ENCODE measurements at places on chromosomes 1 and 21.

GRCh38 chr21:20875742-20876141 is 122.5 kb upstream of the NCAM2 start:
- DNase-seq, result no peak

- no peak for DNase-seq
Measured at GRCh38 chr1:50974618-50974935, 4.5 kb downstream of the CDKN2C start.

DNA sequence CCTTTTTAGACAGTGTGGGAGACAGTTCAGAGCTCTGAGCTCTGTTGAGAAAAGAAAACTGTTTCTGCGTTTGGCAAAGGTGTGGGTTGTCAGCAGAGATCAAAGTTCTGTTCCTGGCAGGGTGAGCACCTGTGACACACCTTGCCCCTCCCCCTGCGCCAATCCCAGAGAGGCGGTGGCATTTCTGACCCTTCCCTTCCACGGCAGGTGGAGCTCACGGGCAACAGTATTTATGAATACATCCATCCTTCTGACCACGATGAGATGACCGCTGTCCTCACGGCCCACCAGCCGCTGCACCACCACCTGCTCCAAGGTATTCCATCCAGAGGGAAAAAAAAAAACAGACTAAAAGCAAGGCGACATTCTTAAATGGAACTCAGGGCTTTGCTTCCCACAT is 20.7 kb downstream of the SIM2 start:
- no peak for DNase-seq

DNA sequence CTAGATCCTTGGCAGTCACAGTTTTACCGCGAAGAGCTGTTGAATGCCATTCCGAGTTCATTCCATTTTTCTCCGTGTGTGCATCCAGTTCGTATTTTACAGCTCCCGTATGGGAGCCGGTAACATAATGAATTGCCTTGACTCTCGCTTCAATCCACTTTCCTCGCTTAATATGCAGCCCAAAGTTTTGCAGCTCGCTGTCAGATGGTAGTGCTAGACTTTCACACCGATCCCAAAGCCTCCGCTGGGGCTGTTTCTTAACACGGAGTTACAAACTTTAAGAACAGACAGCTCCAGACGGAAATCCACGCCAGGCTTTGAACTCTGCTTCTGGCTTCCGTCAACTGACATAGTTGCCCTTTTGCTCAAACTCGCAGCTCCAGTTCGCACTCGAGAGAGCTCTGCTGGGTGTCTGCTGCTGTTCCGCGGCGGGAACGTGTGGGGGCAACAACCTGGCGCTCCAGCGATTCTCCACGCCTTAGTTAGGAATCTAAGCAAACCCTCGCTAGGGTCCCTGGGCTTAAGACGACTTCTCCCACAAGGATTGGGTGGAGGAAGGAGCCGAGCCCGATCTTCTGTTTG is 3.5 kb upstream of the ARID1A start:
- peak; percentile 30 for DNase-seq

DNA sequence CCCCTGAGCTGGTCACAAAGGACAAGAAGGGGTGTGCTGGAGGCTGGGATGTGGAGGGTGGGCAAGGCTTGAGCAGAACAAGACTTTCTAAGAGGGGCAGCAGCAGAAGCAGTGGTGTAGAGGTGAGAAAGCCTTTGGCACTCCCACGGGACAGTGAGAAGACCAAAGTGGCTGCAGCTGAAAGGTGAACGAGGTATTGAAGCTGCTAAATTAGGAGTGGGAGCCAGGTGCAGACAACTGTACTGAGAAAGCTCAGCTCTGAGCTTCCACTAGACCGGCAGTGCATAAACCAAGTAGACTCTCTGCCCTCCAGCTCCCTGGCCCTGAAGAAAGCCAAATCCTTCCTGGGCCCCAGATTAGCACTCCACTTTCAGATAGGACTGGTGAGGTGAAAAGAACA is 93.0 kb downstream of the VWA5B1 start:
- DNase-seq, result no peak

DNA sequence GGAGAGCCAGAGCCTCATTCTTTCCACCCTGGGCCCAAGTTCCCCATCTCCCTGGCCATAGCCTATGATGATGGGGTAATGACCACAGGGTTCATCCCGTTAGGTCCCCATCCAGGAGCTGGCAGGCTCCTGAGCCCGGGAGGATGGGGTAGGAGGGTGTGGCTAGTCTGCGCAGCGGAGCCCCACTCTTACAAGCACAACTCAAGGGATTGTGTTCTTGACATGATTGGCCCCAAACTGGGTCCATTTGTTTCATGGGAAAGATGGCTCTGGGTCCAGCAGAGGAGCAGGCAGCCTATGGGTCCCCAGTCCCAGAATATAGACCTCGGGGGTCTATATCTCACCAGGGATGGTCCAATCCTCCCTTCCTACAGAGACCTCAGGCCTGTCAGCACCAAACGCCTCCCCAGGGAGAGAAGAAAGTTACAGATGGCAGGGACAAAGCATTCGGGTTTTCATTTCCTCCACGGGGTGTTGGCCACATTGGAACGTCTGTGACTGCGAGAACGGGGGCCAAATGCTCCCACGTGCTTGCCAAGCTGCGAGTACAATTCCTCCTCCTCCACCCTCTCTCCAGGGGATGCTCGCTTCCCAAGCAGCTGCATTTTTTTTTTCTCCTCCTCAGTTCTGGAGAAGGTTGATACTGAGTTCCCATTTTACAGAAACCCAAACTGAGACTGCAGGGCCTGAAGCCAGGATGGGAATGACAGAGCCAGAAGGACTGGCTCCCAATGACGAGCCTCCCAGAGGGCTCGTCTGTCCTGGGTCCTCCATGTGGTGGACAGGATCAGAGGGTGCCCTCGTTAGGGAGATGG is 71.0 kb downstream of the DHRS3 start:
- DNase-seq, result no peak
